Stimulated activated CD4-positive, alpha-beta T cell treated with anti-CD3 and anti-CD28 coated beads, Interleukin-2, amount 100 ng/mL, for 48 hours (primary cell): ENCODE measurements at places on chromosomes 11 and 22.

DNA sequence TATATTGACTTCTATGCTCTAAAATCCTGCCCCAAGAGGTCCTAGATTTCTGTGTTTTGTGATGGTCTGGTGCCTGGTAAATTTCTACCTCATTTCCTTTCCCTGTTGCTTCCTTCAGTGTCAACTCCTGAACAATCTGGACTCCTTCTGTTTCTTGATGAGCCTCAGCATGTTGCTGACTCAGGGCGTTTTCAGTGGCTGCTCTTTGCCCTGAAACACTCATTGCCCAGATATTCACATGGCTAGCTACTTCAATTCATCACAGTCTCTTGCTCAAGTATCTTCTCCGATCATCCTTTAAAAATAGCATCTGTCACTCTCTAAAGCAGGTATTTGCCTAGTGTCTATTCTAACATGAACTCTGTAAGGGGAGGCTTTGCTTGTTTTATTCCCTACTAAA, 526.3 kb upstream of the RAG2 start:
- no peak for DNase-seq

DNA sequence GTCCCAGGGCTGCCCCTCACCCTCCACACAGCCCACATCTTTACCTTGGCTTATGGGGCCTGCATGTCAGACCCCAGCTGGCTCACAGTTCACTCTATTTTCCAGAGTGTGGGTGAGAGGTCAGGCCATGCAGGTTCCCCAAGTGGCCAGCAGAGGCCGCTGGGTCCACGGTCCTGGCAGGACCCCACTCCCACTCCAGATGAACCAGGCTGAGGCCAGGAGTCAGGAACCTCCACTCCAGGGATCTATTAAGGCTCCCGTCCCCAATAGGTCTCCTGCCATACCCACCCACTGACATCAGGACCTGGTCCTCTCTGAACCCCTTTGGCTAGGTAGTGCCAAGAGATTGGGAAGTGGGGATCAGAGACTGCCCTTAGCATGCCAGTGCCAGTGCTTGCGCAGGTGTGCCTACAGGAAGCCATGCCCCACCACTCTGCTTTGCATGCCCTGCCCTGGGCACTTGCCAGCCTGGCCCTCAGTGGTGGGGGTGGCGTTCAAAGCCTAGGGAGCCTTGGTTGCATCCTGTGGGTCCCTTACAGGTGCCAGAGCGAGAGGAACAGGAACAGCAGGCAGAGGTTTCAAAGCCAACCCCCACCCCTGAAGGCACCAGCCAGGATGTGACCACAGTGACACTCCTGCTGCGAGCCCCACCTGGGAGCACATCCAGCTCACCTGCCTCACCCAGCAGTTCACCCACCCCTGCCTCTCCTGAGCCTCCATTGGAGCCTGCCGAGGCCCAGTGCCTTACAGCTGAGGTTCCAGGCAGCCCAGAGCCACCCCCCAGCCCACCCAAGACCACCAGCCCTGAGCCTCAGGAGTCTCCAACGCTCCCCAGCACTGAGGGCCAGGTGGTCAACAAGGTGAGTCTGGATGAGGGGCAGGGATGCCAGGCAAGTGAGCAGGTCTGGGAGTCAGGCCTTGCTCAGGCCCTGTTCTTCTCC, 8.3 kb downstream of the SMTN start:
- no peak for DNase-seq

DNA sequence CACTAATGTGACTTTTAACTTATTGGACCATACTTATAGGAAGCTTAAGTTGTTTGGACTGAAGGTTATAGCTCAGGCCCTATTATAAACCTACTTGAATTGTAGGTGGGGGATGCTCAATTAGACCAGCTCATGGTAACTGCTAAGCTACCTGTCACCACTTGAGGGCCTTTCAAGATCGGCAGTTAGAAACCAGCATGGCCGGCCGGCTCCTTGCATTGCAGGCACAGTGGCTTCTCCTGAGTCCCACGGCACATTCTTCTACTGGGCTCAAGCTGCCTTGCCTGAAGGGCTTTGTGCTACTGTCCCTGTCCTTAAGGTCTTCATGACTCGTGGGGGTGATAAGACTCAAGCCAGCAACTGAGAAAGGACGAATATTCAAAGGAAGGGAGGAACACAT, 70.8 kb downstream of the TBC1D22A start:
- no peak for DNase-seq

DNA sequence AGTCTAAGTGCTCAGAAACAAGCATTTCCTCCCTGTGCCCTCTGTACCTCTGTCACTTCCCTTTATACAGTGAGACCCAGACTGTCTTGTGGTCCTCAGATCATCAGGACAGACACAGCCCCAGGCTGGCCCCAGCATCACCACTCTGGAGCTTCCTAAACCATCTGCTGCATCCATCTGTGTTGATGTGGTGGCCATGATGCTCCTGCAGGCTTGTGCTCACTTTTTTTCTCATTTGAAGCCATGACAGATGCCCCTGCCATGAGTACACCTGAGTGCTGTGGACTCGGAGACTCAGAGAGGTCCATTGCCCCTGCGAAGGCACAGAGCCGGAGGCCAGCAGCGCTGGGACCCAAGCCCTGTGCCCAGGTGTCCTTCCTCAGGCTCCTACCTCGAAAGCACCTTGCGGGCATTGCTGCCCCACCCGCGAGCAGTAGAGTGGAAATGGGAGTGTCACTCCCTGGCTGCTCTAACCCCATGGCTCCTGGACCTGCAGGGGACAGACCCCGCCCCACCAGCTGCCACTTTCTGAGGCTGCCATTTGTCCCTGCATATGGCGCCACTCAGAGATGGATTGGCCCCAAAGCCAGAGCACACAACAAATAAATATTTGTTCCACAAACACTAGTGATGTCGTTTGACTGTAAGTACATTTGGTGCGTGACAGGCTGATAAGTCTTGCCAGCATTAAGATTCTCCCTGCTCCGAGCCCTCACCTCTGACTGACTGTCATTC, 593.5 kb downstream of the TBC1D22A start:
- DNase-seq: no peak

GRCh38 chr22:46203601-46203980, 46.5 kb downstream of the CDPF1 start:
- no peak for DNase-seq

DNA sequence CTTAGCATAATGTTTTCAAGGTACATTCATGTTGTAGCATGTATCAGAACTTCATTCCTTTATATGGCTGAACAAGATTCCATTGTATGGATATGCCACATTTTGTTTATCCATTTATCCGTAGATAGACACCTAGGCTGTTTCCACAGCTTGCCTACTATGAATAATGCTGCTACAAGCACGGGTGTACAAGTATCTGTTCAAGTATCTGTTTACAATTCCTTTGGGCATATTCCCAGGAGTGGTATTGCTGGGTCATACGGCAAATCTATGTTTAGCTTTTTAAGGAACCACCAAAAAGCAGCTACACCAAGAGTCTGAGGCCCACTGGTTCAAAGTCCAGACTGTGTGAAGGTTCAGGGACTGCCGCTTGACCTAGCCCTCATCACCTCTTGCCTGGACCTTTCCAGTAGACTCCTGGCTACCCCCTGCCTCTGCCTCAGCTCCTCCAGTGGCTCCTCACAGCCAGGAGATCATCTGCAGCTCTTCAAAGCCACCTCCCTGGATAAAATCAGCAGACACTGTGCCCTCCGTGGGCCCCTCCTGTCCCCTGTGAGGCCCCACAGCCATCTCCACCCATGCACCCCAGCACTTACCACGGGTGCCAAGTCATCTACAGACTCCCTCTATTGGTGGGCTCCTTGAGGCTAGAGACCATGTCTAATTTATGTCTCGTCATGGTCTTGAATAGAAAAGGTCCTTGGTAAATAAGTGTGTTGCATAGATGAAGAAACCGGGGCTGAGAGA, 160.3 kb downstream of the MN1 start:
- DNase-seq: no peak

GRCh38 chr11:94934362-94934761, 39.0 kb downstream of the CWC15 start:
- no peak for DNase-seq

DNA sequence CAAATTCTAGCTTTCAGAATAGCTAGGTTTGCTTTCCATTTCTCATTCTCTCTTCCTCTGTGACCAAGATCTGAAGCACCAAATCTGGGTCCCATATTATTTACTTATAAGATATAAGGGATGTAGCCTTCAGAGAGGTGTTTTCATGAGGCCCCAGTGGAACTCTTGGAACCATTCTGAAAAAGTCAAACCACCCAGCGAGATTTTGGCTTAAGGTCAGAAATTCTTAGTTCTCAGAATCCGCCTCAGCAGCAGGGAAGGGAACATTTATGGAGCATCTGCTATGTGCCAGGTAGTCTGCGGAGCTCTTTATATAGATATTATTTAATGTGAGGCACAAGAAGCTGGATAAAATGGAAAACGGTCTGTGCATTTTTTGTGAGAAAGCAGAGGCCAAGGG, 6.3 kb downstream of the NAV2 start:
- DNase-seq: no peak

DNA sequence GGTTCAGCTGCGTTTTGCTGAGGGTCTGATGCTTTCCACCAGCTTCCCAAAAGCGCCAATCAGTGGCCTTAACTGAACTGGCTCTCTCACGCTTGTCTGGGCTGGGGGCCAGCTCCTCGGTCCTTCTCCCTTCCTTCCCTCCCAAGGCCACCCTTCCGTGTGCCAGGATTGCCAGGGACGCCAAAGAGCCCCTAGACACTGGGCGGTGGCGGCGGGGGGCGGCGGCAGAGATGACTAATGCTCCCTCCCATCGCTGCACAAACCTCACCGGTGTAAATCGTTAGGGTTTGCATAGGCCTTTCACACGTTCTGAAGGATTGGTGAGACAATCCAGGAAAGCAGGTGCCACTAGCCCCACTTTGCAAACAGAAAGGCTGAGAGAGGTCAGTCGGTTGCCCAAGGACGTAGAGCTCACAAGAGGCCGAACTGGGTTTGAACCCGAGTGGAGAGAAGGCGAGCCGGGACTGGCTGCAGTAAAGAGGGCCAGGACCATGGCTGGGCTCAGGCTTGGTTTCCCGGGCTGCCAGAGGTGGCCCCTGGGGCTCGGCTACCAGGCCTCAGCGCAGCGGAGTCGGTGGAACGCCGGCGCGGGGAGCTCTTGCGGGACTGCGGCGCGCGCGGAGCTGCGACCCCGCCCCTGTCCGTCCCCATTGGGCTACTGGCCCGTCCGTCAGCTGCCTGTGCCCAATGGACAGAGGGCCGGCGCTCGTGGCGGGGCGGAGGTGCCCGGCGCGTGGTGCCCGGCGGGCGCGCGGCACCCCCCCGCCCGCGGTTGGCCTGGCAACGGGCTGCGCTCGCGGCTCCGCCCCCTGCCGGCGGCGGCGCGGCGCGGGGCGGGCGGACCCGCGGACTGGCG, 589 bp upstream of the GNAZ start:
- peak; percentile 86 for DNase-seq

DNA sequence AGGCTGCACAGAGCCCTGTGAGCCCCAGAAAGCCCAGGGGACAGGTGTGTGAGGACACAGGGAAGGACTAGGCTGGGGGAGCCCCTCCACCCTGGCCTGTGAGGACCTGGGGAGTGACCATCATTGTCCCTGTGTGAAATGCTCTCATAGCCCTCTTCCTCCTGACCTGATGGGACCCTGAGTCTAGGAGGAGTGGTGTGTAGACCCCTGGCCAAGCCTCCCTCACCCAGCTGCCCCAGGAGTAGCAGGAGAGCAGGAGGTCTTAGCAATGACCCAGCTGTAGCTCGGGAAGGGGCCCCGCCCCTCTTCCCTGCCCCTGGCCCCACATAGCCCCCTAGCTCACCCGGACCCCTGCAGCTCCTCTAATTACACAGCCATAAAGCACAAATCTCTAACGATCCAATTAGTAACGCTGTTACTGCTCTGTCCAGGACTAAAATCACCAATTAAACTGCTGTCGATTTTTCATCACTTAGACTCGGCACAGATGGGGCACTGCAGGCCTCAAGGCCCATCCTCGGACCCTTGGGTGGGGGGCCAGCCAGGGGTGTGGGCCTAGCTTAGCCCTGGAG, 6.6 kb upstream of the CABP7 start:
- no peak for DNase-seq

GRCh38 chr11:2132874-2133240, 6.3 kb downstream of the IGF2 start:
- DNase-seq: no peak

DNA sequence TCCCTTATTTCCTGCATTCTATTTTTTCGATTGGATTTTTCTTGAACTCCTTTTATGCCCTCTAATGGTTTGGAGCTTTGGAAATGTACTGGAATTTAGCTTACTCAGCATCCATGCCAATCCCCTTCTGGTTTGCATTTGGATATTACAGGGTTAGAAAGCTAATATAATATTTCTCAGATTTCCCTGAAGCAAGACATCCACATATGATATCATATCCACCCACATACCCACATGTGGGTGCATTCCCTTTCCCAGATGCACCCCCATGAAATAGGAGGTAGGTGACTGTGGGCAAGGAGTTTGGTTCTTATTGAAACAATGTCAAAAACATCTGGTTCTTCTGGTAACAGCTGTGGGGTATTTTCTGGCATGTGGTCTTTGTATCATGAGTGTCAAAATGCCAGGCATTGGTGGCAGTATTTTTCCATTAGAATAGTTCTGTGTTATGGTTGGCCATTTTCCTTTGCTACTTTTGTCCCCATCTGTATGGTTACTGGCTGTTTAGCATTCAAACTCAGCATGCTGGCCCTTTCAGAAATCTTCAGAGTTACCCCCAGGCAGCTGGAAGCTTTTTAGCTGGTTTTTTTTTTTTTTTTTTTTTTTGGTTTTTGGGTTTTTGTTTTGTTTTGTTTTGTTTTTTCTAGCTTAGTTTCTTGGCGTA, 32.7 kb upstream of the DDX10 start:
- DNase-seq: no peak

GRCh38 chr11:27348340-27348873, 14.6 kb downstream of the CCDC34 start:
- DNase-seq: no peak

- no peak for DNase-seq
These were observed 29.5 kb upstream of the IGSF9B start for GRCh38 chr11:133985981-133986944.

DNA sequence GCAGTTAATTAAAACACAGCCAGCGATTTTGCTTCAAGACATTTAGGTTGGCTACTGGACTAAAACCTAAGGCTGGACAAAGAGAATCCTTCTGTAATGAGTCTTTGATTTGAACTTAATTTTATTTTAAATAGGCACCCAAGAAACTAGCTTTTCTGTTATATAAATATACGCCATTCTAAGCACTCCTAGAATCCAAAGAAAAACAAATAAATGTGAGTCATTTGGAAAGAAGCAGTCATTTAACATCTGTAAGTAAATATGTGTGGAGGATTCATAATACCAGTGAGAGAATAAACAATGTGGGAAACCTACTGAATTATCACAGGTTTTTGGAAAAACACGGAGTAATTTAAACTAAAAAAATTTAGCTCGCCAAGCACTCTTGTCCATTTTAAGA, 1.2 kb upstream of the TECTA start:
- no peak for DNase-seq

DNA sequence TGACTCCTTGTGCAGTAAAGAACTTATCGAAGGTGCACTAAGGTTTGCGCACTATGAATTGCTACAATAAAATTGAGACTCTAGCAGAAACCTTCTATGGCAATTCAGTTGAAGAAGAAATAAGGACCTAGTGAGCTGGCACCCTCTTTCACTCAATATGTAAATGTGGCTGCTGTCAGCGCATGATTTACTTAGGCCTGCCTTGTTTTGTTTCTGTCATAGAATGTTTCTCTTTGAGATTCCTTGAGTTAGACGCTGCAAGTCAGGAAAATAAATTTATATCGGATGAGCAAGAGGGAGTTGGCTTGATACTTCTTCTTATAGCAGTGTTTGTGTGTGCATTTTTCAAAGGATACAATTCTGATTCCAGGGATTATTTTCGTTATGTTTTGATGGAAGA, 322.1 kb downstream of the BLID start:
- no peak for DNase-seq
